ENCODE measurements at places on chromosomes 7 and 10.

DNA sequence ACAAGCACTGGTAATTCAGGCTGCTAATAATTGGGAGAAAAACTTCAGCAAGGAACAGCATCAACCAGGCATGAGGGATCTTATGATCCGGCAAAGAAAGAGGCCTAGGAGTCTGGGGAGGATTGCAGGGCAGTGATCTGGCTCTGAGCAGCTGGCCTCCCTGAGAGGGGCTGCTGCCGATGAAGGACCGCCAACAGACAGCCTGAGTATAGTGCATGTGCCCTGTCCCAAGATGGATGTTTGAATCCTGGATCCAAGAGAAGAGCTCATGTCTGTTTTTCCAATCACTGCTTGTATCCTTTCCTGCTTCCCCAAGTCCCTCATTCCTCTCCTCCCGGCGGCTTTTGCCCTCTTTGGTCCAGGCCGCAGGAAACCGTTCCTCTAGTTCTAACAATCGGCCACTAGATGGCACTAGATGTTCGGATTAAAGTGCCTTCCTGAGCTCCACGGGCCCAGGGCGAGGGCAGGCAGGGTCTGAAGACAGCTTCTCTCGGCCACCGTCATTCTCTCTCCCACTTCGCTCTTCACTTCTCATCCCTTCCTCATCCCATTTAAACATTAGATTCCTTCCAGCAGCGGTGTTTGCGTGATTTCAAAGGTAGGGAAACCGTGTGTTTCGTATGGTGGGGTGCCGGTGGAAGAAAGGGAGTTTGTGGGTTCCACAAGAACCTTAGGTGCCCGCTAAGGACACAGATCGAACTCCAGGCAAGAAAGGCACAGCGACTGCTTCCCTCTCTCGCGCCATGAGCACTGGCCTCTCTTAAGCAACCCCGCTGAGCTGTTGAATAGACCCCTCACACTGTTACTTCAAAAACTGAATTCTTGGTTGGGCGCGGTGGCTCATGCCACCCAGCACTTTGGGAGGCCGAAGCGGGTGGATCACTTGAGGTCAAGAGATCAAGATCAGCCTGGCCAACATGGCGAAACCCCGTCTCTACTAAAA, 82.4 kb downstream of the ADCYAP1R1 start:
- peak; percentile 76 for DNase-seq

GRCh38 chr7:21084286-21084685, 297.6 kb upstream of the SP8 start:
- DNase-seq: no peak

- no peak for DNase-seq
Measured at GRCh38 chr10:18094793-18095192, 45.4 kb upstream of the CACNB2 start.

- no peak for DNase-seq
Measured at GRCh38 chr10:18159557-18159956, 19.3 kb downstream of the CACNB2 start.

- no peak for DNase-seq
Measured at GRCh38 chr7:21371360-21371759, 56.5 kb upstream of the SP4 start.

GRCh38 chr10:81866753-81867152, 8.2 kb upstream of the NRG3 start:
- peak; percentile 74 for DNase-seq

DNA sequence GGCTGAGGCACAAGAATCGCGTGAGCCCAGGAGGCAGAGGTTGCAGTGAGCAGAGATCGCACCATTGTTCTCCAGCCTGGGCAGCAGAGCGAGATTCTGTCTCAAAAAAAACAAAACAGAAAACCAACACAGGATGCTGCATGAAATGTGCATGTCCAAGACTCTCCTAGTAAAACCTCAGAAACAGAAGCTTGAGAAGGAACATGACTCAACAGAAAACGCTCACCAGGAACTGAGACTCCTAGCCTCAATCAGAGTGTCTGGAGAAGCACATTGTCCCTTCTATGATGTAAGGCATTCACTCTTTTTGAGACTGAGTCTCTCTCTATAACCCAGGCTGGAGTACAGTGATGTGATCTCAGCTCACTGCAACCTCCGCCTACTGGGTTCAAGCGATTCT, 168.3 kb downstream of the MYOF start:
- DNase-seq: no peak

- DNase-seq: no peak
Measured at GRCh38 chr7:40288827-40289226, 154.0 kb downstream of the SUGCT start.

DNA sequence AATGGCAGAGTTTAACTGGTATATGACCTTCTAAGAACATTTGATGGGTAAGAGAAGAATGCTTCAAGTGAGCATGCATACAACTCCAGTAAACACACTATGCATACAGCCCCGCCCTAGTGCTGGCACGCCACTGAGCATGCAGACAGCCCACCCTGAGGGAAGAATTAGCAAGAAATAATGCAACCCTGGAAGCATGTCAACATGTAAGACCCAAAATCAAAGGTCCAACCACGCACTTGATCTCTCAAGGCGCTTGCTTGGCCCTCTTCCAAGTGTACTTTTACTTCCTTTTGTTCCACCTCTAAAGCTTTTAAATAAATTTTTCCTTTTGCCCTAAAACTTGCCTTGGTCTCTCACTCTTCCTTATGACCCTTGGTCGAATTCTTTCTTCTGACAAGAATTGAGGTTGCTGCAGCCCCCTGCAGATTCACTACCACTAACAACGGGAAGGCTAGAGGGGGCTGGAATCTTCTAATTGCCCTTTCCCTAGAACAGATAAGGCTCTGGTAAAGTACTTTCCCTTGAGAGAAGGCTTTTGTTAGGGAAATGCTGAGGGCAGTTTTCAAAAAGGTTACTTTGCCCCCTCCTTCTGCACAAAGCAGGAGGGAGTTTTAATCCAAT, 3.4 kb downstream of the FAM24B start:
- DNase-seq: no peak

- no peak for DNase-seq
Measured at GRCh38 chr7:15418264-15418663, 143.6 kb downstream of the AGMO start.

DNA sequence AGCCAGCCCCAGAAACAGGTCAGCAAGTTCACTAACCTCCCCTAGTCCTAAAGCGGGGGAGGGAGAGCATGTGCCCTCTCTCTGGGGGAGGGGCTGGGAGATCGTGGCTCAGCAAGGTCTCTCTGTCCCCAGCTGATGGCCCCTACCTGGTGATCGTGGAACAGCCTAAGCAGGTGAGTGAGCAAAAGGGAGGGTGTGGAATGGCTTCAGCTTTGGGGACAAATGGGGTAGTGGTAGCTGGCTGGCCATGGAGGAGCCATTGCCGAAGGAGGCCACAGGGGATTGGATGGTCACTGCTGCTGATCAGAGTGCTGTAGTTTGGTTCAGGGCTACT, 779 bp downstream of the NFKB2 start:
- no peak for DNase-seq

DNA sequence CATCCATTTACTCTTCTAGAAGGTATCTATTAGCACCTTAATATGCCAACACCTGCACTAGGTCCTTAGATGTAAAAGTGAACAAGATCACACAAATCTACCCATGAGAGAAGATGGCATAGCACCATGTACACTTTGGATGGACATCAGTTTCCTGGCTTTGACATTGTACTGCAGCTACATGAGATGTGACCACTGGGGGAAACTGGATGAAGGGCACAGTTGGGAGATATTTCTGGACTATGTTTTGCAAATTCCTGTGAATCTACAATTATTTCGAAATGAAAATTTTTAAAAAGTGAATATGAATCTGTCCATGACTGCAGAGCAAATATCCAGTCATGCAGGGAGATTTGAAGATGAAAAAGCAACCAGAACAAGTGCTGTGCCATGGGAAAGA, 124.5 kb downstream of the PRKCQ start:
- no peak for DNase-seq

DNA sequence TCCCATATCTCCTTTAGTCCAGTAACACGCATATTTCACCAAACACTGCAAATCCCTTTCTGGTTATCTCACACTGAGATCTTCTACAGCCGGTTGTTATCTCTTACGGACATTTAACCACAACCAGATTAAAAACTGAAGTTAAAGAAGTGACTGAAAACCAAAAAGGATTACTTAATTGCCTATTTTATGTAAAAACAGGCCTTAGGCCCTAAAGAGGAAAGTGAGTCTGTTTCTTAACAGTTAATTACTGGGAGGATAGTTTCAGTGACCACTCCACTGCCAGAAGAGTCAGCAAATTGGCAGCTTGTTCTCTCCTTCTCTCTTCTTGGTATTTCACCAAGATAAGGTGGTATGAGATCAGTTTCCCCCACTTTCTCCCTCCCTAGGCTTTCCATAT, 161.9 kb upstream of the MEOX2 start:
- DNase-seq: no peak

- no peak for DNase-seq
Measured at GRCh38 chr7:50204581-50204980, 99.9 kb upstream of the IKZF1 start.

GRCh38 chr7:131947661-131948060, 391.2 kb upstream of the PODXL start:
- no peak for DNase-seq

GRCh38 chr10:112098682-112099081, 84.9 kb downstream of the GPAM start:
- no peak for DNase-seq

- peak; percentile 34 for DNase-seq
Measured at GRCh38 chr7:15326044-15326644, 235.7 kb downstream of the AGMO start.

DNA sequence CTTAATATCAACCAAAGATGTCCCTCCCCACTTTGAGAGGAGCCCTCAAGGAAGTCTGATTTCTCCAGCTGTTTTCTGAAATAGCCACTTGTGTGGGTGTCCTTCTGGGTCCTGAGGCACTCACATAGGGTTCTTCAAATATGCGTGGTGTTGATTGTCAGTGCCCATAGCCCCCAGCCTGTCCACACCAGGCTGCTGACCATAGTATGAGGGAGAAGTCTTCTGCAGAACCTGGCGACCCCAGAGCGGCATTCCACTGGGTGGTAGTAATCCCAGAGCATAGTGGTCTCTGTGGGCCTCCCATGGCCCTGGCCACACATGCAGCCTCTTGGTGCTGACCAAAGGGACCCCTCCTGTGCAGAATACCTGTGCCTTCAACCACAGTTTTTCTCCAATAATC, 82.7 kb upstream of the MACROH2A2 start:
- no peak for DNase-seq

- no peak for DNase-seq
Measured at GRCh38 chr10:58778966-58779365, 266.3 kb downstream of the BICC1 start.

DNA sequence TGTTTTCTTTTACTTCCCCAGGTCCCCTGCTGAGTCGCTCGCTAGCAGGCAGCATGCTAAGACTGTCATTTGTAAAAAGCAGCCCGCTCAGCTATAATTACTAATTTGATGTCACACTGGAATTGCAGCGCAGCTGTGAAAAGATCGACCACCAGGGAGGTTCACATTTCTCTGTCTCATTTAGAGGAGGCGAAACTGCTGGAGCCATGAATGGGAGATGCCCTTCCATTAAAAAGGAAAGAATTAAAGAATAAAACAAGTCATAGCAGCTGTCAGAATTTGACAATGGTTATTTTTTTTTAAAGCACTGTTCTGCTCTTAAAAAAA, 153.5 kb downstream of the PIP4K2A start:
- no peak for DNase-seq

GRCh38 chr7:129434675-129435318, 565 bp downstream of the STRIP2 start:
- no peak for DNase-seq

- DNase-seq: no peak
Measured at GRCh38 chr10:32038777-32039176, 17.4 kb downstream of the KIF5B start.

DNA sequence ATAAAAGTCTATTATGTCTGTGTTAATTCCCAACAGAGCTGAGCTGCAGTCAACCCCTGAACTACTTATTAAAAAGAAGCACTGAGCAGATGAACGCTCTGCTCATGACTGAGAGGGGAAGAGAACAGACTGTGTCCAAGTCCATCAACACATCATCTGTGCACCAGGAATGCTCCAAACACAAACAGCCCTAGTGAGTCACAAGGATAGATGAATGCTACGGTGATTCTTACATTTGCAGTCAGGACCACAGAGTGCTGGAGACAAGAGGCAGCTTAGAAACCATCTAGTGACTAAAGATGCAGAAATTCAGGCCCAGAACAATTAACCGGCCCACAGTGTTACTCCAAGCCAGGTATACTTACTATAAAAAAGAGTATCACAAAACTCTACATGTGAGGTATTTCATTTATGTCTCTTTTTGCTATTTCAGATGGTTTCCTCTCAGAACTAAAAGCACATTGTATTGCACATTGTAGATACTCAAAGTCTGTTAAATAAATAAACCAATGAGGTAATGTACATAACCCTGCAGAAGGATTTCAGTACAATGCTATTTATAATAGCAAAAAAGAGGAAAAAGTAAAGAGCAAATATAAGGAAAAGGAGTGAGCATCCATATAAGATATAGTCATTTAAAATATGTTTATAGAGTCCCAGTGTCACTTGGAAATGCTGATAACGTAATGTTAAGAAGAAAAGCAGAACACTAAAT, 159.2 kb downstream of the KCNMA1 start:
- no peak for DNase-seq

DNA sequence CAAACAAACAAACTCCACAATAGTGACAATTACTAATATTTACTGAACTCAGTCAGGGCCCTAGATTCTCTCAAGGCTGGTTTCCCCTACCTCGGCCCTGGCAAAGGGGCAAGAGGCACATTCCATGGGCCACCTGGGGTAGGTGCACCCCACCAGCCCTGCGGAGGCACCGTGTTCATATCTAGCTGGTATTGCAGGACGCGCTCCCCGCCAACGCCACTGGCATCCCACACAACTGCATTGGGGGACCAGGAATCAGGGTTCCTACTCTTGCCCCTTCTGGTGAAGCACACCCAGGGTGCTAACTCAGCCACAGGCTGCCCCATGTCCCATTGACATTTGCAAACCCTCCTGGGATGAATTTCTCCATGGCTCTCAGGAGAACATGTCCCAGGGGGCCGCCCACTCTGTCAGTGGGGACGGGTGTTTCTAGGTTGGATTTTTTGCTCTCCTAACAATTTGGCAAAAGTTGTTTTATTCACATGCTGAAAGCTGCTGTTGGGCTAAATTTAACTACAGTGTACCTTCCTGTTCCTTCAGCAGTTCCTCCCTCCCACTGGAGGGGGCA, 76.7 kb downstream of the ZRANB1 start:
- no peak for DNase-seq

- no peak for DNase-seq
Measured at GRCh38 chr7:139953229-139953628, 109.5 kb downstream of the PARP12 start.

GRCh38 chr7:11541330-11541729, 290.7 kb downstream of the THSD7A start:
- no peak for DNase-seq

GRCh38 chr10:123878666-123879303, 12.8 kb downstream of the CPXM2 start:
- no peak for DNase-seq

Measured in COLO829 (cell line).